Stimulated activated CD8-positive, alpha-beta memory T cell treated with anti-CD3 and anti-CD28 coated beads, Interleukin-2, amount 100 ng/mL, for 48 hours (primary cell): ENCODE measurements at places on chromosomes 6 and 20.

- no peak for DNase-seq
These were observed 66.3 kb downstream of the FILIP1 start for GRCh38 chr6:75427329-75427728.

DNA sequence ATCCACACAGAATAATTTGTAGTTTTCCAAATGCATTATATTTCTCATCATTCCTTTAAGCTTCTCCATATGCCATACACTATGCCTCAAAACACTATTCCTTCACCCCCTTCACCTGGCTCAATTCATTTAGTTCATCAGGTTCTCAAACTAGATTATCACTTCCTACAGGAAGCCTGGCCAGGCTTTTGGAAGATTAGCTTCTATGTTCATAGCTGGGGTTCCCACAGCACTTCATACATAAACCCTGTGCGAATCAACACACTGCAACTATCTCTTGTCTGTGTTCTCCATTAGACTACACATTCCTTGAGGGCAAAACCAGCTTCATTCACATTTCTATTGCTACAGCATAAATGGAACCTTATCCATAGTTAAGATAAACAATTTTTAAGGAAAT is 40.5 kb upstream of the PLN start:
- DNase-seq = no peak

DNA sequence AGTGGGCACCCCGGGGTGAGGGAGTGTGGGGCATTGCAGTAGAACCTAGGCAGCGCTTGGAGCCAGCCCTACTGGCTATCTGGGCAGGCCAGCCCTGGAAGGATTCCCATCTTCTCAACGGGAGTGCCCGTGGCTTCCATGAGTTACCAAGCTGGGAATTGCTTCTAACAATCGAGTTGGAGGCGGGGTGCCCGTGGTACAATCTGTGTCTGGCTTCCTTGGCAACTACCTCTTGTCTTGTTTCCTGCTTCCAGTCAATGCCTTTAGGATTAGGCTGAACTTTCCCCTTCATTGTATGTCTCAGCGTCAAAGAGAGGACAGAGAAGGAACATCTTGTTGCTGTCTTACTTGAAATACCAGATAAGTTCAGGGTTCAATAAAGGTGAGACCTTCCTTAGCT is 33.3 kb downstream of the PPP1R14C start:
- DNase-seq = no peak

GRCh38 chr6:157535340-157536222 is 154.6 kb downstream of the ZDHHC14 start:
- no peak for DNase-seq

DNA sequence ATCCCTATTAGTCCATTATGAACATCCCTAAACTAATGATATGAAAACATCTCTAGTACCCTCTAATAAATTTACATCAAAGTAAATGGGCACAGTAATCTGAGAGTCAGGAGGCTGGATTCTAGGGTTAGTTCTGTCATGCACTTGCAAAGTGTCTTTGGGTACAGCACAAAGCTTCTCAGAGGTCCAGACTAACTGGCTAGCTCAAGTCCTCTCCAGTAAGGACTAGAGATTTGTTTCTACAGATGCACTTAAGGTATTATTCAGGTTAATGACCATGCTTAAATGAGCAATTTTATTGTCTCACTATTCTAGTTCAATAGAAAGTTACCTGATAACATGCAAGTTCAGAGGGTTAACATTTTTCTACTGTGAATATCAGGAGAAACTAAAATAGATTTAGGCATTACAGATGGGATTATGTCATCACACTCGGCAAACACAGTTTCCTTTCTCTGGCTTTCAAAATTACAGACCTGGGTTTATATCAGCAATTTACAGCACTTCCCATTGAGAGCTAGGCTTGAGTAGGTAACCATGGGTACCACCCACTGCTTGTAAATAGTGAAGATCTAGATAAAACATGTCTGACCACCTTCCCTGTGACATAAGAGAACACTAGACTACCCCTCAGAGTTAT is 402.9 kb upstream of the RUNX2 start:
- DNase-seq = no peak

- DNase-seq = no peak
These were observed 112.8 kb downstream of the QKI start for GRCh38 chr6:163527291-163527690.

DNA sequence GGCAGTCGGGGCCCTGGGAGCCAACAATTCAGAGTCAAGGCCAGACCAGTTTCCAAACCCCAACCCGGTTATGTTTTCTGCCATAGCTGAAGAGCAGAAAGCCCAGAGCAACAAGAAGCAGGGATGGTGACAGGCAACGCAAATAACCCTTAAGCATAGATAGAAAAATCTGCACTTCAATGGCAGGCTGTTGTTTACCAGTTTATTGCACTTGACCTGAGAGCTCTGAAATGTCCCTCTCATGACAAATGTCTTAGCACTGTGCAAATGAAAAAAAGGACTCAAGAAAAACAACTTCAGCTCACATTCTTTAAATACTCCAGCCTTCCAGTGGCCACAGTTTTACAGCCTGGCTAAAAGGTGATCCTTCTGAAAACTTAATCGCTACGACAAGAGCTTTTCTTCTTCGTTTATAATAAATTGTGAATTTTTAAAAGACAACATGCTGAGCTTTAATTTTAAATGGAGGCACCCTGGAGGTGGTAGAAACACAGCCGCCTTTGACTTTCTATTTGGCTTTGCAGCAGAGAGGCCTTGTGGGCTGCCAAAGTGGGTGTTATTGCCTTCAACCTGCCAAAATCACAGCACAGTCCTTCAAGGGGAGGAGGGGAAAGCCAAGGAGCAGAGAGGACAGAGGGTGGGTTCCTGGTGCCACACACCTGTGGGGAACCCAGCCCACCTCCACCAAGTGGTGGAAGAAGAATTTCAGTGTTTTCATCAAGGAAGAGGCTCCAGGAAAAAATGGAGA is 289.5 kb upstream of the CDYL start:
- DNase-seq = no peak

DNA sequence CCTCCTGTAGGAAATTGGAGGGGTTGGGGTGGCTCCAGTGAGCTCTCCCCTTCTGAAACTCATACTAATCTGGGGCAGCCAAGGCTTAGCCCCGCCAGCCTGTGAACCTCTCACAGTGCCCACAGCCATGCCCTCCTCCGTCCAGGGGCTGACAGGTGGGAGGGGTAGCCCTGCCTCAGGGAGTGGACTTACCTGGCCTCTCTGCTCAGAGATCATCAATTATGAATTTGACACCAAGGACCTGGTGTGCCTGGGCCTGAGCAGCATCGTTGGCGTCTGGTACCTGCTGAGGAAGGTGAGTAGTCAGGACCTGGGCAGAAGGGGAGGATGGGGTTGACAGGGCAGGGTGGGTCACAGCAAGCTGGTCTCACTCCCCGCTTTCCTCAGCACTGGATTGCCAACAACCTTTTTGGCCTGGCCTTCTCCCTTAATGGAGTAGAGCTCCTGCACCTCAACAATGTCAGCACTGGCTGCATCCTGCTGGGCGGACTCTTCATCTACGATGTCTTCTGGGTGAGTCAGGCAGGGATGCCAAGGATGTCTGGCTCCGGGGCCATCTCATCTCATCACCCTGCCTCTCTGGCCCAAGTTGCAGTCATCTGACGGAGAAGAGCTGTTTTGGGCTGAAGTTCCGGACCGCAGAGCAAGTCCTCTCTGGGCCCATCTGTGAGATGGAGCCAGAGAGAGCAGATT is 34.7 kb downstream of the HM13 start:
- DNase-seq = no peak

- peak; percentile 37 for DNase-seq
These were observed 147.9 kb upstream of the PDE7B start for GRCh38 chr6:135703621-135704020.

GRCh38 chr20:671252-672030 is 4.2 kb downstream of the SCRT2 start:
- no peak for DNase-seq

- DNase-seq = no peak
These were observed 73.9 kb downstream of the GFOD1 start for GRCh38 chr6:13413466-13413862.

DNA sequence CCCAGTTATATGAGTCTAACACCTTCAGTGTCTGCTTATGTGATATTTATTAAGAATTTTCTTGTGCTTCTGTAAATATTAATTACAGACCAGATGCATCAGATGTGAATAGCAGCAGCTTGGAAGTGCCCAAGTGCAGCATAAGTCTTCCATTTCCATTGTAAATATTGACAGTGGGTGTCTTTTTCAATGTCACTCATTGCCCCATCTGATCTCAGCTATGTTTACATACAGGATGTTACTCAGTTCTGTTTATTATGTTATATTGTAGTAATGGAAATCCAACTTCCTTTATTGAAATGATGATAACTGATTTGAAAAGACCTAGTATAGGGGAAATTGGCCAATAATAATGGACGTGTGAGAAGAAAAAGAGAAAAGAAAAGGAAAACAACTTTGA is 296.7 kb downstream of the SAMD5 start:
- no peak for DNase-seq

- DNase-seq = no peak
These were observed 54.7 kb downstream of the SLX4IP start for GRCh38 chr20:10489853-10490252.

DNA sequence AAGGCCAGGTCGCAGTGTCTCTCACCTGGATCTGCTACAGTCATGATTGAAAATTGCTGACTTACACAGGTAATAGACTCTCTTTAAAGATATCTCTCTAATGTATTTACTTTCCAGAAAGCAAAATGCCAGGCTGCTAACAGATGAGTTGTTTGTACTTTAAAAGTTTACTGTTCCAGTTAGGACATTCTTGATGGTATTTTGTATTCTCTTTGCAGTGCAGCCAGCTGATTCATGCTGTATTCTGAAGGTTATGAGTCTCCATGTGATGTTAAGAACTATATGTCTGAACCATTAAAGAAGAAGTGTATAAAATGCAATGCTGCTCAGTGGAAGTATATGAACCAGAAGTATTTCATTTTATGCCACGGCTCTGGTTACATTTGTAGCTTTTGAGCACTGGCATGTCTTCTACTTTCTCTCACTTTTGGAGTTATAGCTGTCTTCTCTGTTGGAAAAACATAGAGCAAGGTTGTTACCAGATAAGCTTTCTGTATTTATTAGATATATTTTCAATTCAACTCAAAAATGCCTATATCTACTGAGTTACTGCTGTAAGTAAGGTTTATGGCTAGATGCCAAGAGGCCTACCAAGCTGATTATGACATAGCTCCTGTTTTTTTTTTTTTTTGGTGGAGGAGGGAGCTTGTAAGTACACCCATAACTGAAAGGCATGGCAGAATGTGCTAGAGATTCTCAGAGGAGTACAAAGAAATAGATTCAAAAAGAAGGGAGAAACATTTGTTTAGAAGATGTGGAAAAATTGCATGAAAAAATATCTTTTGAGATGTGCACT is 130.5 kb upstream of the MAN1A1 start:
- no peak for DNase-seq

GRCh38 chr20:57023007-57023406 is 243.4 kb downstream of the BMP7 start:
- no peak for DNase-seq

GRCh38 chr6:132687306-132687705 is 26.5 kb downstream of the VNN1 start:
- no peak for DNase-seq

GRCh38 chr20:52103913-52104545 is 87.5 kb downstream of the ZFP64 start:
- DNase-seq = no peak

DNA sequence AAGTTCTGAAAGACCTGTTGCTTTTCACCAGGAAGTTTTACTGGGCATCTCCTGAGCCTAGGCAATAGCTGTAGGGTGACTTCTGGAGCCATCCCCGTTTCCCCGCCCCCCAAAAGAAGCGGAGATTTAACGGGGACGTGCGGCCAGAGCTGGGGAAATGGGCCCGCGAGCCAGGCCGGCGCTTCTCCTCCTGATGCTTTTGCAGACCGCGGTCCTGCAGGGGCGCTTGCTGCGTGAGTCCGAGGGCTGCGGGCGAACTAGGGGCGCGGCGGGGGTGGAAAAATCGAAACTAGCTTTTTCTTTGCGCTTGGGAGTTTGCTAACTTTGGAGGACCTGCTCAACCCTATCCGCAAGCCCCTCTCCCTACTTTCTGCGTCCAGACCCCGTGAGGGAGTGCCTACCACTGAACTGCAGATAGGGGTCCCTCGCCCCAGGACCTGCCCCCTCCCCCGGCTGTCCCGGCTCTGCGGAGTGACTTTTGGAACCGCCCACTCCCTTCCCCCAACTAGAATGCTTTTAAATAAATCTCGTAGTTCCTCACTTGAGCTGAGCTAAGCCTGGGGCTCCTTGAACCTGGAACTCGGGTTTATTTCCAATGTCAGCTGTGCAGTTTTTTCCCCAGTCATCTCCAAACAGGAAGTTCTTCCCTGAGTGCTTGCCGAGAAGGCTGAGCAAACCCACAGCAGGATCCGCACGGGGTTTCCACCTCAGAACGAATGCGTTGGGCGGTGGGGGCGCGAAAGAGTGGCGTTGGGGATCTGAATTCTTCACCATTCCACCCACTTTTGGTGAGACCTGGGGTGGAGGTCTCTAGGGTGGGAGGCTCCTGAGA is at the start of gene HFE:
TSS of gene HFE (plus strand) at position 146 of the 832 bp plus-strand sequence. CDS start at position 158, 12 bp downstream.
- DNase-seq = no peak

GRCh38 chr6:151119823-151120524 is 119.8 kb upstream of the AKAP12 start:
- DNase-seq = no peak

DNA sequence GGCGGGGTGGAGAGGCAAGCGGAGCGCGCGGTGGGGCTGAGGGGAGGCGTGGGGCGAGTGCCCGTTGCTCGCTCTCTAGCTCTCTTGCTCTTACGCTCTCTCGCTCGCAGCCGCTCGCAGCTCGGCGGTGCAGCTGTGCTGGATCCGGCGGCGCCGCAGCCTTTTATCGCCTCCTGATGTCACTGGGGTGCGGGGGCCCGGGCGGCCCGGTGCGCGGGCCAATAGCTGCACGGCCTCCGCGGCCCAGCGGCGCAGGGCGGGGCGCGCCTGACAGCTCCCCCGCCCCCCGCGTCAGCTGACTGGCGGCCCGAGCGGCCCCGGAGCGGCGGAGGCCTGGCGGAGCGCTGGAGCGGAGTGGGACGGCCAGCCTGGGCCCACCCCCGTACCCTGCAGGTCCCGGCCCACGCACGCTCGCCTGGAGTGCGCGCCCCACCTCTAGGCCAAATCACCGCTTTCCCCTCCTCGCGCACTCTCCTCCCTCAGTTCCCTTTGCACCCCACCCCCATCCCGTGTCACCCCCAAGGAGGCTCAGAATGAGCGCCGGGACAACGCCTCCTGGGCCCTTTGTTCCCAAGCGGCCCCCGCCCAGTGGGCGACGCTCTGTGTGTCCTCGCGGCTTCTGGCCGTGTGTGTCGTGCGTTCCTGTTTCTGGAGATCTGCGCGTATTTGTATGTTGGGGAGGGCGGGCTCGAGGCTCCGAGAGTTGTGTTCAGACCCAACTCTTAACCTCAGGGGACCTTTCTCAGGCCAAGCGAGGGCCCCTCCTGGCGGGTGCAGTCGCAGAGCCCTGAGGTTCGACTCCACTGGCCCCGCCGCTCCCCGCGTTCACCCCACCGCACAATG is at the start of gene MAFB:
TSS of gene MAFB (minus strand) at position 137 of the 843 bp plus-strand sequence. CDS start 386 bp downstream, outside the sequence.
- DNase-seq = peak; percentile 39

- DNase-seq = no peak
These were observed 55.9 kb downstream of the COL11A2 start for GRCh38 chr6:33136310-33136900.
